ENCODE measurements at places on chromosomes 2 and 18.

GRCh38 chr2:113858764-113859163 lies 31.1 kb upstream of the ACTR3 start:
- no peak for DNase-seq

- no peak for DNase-seq
These were observed 221.4 kb upstream of the TFPI start for GRCh38 chr2:187775651-187776050.

DNA sequence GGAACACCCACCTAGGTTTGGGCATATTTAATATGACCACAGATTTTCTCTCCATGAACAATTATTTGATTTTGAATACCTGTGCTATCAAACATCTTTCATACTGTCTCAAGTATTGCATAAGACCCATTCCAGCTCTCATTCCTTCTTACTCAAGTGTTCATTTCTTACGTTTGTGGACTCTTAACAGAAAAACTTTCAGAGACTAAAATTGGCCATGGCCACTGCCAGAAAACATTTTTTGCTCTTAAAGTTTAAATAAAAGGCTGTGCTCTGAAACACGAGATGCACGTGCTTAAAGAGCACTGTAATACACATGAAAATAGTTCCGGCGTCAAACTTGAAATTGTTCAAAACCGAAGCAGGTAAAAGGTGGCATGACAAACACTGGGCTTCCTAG lies 89.3 kb downstream of the LIMS1 start:
- DNase-seq, result no peak

- DNase-seq, result no peak
These were observed 84.4 kb downstream of the TMEM131 start for GRCh38 chr2:97911206-97911921.

DNA sequence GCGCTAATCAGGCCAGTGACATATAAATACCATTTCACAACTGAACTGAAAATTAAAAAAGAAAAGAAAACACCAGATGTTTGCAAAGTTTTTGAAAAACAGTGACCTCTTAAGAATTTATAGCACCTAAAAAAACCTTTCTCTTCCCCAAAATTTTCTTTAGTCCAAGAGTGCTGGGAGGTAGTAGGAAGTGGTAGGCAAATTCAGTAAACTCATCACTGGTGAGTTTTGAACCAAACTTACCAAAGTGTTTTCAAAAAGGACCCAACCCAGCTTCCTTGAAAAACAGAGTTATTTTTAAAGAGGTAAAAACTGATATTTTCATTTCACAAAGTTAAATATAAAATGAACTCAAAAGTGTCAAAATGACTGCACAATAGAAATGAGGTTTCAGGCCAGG lies 90.4 kb downstream of the TMEM247 start:
- no peak for DNase-seq

GRCh38 chr18:68740966-68741365 lies 26.1 kb upstream of the TMX3 start:
- DNase-seq, result no peak

DNA sequence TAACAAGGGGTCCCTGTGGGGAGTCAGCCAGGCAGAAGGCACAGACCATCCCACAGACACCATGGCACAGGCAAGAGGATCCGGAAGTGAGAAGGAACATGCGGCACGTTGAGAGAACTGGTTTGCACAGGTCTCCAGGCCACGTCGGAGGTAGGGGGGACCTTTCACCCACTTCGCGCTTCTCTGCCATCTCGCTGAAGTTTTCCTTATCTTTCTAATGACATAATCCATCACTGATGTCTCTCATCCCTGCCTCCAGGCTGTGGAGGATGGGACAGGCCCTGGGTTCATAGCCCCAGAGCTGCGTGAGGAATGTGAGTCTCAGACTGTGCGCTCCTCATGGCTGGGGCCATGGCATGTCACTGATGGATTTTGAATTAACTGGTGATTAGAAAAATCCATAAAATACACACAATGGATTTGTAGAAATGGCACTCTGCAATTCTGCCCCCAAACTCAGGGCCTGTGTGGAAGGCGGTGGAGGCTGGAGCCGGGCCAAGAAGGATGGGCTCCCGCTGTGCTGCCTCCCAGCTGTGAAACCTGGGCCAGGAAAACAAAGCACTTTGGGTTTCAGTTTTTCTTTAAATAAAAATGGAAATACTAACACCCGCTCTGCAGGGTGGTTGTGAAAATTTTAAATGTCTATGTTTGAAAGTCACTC lies 113.3 kb upstream of the ALKAL2 start:
- DNase-seq, result no peak

DNA sequence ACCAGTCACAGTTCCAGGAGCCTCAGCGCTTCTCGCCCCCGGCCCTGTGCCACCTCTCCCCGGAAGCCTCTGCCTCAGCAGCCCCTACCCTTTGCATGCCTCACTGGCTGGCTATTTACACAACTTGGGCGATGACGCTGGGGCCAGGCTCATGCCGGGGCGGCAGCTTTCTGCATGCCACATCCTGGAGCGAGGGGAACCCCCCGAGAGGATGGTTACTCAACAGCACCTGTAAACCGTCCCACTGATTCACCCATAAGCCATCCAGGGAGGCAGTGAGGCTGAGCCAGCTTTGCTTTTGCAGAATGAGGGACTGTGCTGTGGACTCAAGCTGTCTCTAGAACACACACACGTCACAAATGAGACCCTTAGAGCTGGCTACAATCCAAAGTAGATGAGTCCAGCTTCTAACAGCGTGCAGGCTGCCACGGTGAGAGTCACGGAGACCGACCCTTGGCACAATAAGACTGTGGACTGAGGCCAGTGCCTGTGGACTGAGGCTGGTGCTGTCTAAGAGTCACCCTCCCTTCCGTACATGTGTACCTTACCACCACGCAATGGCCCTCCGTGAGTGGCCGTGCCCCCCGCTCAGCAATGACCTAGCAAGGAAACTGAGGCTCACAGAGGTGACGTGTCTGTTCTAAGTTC lies 45.6 kb upstream of the ODC1 start:
- peak; percentile 75 for DNase-seq

DNA sequence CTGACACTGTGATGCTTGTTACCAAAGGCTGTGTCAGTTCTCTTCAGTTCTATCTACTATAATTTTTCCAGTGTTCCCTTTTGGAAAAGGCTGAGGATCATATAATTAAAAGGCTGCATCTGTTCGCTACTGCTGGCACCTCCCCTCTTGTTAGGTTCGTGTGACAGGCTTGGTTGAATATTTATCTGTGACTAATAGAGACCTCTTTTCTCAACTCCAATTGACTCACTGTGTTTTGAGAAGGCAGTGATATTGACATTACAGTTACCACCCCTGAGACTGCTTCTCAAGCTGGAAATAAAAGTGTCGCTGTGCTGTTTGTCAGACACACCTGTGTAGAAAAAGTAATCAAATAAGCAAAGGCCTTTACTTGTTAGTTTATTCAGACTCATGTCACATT lies 205.5 kb upstream of the KCNH7 start:
- no peak for DNase-seq

- DNase-seq, result no peak
These were observed 399.6 kb upstream of the SALL3 start for GRCh38 chr18:78579854-78580577.

DNA sequence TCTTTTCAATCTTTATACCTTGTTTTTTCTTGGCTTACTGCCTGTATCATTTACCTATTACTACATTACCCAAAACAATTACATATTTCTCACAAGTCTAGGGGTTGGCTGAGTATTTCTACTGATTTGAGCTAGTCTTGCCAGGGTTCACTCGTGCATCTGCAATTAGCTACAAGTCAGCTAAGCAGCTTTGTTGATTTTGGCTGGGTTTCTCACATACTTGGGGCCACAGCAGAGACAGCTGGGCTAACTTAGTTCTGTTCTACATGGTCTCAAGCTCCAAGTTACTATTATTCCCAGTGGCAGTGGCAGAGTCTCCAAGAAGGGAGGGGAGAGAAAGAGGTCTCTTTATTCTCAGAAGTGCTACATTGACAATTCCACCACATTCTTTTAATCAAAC lies 54.7 kb upstream of the SP5 start:
- DNase-seq, result no peak

- DNase-seq, result no peak
These were observed 242.0 kb upstream of the LYPD1 start for GRCh38 chr2:132911726-132912724.

- DNase-seq, result no peak
These were observed 69.5 kb downstream of the EVA1A start for GRCh38 chr2:75491129-75491753.

DNA sequence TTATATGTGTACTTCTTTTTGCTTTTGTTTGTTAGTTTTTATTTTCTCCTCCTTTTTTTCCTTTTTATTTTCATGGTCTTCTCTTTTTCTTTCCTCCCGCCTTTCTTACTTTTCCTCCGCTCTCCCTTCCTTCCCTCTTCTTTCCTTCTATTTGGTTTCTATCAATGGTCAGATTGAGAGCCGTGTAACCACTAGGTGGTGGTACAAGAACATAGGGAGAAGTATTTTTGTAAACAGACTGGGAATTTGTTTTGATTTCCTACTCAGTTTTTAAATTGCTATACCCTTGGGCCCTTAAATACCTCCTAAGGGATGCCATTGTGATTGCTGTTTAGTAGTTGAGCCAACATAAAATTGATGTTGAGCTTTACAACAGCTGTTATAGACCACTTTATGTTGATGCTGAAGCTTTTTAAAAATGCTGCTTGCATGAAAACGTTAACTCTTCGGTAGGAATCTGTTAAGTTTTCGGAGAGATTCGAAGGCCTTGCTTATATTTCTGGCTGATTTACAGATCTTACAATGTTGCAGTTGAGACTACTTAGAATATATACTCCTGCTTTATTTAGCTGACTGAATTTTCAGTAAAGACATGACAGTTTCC lies 124.2 kb downstream of the UBE2E3 start:
- DNase-seq, result no peak
